ENCODE measurements at places on chromosomes 7 and 10.

GRCh38 chr10:75018686-75019307 lies 92.7 kb upstream of the SAMD8 start:
- no peak for DNase-seq

GRCh38 chr7:54996391-54996790 lies 22.4 kb upstream of the EGFR start:
- no peak for DNase-seq

DNA sequence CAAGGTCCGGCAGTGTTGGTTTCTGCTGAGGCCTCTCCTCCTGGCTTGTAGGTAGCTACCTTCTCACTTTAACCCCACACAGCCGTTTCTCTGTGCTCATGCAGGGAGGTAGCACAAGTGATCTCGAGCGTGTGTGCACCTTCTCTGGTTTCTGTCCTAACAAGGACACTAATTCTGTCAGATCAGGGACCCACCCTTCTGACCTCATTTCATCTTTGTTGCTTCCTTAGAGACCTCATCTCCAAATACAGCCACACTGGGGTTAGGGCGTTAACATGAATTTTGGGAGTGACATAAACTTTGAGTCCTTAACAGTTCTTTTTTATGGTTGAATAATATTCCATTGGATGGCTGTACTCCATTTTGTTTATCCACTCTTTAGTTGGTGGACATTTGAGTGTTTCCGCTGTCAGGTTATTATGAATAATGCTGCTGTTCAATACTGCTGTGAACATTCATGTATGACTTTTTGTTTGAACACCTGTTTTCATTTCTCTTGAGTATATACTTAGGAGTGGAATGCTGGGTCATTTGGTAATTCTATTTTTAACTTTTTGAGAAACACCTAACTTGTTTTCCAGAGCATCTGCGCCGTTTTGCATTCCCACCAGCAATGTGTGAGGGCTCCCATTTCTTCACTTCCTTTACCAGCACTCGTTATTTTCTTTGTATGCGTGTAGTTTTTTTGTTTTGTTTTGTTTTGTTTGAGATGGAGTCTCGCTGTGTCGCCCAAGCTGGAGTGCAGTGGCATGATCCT lies 57.5 kb downstream of the LCOR start:
- DNase-seq, result no peak

- no peak for DNase-seq
Measured at GRCh38 chr10:112855134-112855533, 94.9 kb upstream of the TCF7L2 start.

- DNase-seq, result no peak
Measured at GRCh38 chr10:1036341-1036791, 10.7 kb upstream of the IDI2 start.

- DNase-seq, result no peak
Measured at GRCh38 chr7:49530481-49530880, 243.0 kb upstream of the VWC2 start.

- DNase-seq, result no peak
Measured at GRCh38 chr10:112803961-112804401, 146.1 kb upstream of the TCF7L2 start.

- no peak for DNase-seq
Measured at GRCh38 chr10:83934641-83935338, 204.5 kb upstream of the GHITM start.

DNA sequence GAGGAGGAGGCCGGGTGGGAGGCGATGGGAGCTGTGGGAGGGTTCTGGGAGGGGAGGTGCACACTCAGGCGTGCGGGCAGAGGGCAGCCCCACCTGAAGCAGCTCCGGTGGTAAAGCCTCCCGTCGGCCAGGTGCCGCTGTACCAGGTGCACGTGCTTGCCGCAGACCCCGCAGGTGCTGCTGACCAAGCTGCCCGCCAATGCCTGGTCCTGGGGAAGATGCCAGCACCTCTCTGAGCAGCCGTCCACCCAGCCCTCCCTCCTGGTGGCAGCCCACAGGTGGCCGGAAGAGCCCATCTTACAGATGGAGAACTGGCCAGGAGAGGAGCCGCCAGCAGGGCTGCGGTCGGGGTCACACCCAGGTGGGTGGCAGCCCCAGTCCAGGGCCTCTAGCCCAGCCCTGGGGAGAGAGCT lies 12.6 kb downstream of the MICALL2 start:
- DNase-seq, result no peak

GRCh38 chr10:110803830-110804338 lies 67.8 kb upstream of the PDCD4 start:
- peak; percentile 7 for DNase-seq

DNA sequence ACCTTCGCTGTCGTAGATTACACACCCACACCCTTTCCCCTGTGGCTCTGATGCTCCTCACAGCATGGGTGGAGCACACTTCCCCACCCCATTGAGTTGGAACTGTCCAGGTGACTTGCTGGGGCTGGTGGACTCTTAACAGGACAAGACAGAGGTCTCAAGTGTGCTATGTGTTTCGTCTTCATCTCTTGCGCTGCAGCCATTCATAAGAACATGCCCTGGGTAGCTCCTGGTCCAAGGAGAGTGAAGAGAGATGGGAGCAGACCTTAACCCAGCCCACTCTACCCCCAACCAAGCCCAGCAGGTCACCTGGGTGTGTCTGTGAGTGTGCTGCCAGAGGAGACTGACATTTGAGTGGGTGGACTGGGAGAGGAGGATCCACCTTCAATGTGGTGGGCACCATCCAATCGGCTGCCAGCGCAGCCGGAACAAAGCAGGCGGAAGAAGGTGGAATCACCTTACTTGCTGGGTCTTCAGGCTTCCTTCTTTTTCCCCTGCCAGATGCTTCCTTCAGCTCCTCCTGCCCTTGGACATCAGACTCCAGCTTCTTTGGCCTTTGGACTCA lies 112.4 kb downstream of the HTR5A start:
- no peak for DNase-seq

- DNase-seq, result no peak
Measured at GRCh38 chr10:5971315-5971832, 6.0 kb downstream of the IL15RA start.

GRCh38 chr7:98205162-98205845 lies 5.9 kb upstream of the BHLHA15 start:
- no peak for DNase-seq

- no peak for DNase-seq
Measured at GRCh38 chr7:148588670-148589131, 1.9 kb upstream of the C7orf33 start.

- DNase-seq, result no peak
Measured at GRCh38 chr7:76016191-76016947, 22.0 kb upstream of the TMEM120A start.

DNA sequence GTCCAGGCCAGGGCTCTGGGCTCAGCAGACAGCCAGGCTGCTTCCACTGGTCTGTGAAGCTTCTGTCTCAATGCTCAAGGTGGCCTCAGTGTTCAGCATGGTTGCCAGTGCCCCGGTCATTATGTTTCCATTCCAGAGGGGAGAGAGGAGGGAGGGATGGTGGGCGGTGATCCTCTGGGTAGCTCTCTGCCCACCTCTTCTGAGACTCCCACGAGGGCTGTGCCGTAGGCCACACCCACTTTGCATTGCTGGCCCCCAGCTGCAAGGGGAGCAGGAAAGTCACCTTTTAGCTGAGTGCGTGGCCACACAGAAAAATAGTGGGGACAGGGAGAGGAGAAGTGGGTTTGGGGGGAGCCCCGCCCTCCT lies 42.5 kb downstream of the FOXK1 start:
- no peak for DNase-seq

DNA sequence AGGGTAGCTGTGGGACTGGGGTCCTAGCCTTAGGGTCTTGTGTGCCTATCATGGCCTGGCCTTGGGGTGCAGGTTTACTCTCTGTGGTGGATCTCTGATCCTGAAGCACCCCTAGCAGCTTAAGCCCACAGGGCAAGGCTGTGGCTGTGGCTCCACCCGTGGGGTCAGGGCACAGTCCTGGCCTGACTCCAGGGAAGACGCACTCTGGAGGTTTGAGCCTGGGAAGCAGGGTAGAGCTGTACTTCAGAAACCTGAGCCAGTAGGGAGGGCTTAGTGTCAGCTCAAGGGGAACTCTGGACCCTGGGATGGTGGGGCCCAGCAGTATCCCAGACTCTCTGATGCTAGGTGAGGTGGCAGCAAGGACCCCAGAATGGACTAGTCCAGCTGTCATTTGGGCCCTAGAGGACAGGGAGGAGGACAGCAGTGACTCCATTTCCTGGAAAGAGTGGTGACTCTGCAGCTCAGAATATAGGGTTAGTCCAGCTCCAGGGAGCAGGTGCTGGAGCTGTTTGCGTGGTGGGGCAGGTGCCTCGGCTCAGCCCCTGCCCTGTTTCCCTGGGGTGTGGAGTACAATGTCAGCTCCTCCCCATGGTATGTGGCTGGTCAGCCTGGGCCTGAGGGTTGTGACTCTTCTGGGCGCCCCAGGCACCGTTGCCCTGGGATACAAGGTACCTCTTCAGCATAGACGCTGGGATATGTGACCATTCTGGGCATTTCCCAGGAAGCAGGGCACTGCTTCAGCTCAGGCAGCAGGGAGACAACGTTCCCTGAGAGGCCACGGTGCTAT lies 15.8 kb downstream of the GTPBP4 start:
- DNase-seq, result no peak

GRCh38 chr7:92916770-92917224 lies 80.4 kb upstream of the CDK6 start:
- no peak for DNase-seq

DNA sequence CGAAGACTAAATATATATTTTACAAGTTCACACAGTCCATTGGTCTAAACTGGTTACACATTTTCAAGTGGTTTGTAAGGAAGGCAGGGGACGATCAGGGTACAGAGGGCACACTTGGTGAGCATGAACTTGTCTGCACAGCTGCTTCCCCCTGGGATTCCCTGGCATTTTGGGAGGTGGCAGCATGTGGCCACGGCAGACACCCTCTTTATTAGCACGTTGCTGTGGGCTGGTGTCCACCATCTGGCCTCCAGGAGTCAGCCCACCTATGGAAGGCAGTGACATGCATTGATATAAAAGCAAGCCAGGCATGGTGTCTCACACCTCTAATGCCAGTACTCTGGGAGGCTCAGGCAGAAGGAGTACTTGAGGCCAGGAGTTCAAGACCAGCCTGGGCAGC lies 350.2 kb downstream of the TYW1 start:
- no peak for DNase-seq

DNA sequence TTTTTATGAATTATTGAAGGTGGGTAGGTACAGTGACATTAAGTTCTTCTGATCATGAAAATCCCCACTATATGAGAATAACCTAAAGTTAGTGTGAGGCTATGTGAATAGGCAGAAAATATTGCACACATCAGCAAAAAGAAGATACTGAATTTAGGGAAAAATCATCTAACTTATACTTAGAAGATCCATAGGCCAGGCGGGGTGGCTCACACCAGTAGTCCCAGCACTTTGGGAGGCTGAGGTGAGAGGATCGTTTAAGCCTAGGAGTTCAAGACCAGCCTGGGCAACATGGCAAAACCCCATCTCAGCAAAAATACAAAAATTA lies 49.5 kb upstream of the ARHGAP12 start:
- no peak for DNase-seq

GRCh38 chr10:119737823-119738222 lies 12.0 kb downstream of the INPP5F start:
- no peak for DNase-seq

DNA sequence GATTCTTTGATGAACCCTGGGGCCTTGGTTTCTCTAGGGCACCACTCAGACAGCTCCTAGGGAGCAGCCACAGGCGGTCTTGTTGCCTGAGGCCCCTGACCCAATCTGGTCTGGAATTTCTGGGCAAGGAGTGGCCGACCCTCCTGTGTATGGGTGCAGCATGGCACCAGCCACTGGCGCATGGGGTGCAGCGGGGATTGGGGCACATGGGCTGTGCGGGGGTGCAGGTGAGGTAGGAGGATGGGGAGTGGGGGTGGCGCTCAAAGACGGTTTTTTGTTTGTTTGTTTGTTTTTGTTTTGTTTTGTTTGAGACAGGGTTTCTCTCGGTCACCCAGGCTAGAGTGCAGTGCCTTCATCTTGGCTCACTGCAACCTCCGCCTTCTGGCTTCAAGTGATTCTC lies 62.3 kb downstream of the HTR5A start:
- no peak for DNase-seq

DNA sequence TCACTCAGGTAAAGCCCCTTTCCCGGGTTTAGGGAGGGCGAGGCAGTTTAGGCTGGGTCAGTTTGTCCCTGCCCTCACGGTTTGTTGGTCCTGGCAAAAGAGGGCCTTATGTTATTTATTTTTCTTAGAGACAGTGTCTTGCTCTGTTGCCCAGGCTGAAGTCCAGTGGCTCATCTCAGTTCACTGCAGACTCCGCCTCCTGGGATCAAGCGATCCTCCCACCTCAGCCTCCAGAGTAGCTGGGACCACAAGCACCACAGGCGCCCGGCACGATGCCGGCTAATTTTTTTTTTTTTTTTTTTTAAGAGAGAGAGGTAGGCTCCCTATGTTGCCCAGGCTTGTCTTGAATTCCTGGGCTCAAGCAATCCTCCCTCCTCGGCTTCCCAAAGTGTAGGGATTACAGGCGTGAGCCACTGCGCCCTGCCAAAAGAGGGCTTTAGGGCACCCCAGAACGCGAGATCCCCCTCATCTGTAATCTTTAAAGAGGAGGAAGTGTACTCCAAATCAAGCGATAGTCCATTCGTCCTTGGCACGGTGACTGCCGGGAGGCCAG lies 626 bp upstream of the BMS1 start:
- DNase-seq, result no peak

- no peak for DNase-seq
Measured at GRCh38 chr7:133039614-133040013, 42.3 kb downstream of the CHCHD3 start.

All from stimulated activated CD8-positive, alpha-beta memory T cell treated with anti-CD3 and anti-CD28 coated beads, Interleukin-7, amount 100 ng/mL, for 1 hour (primary cell).